ENCODE measurements at places on chromosomes 7 and 10.

- DNase-seq, result no peak
Observed at GRCh38 chr10:86287966-86288579, 78.5 kb downstream of the GRID1 start.

DNA sequence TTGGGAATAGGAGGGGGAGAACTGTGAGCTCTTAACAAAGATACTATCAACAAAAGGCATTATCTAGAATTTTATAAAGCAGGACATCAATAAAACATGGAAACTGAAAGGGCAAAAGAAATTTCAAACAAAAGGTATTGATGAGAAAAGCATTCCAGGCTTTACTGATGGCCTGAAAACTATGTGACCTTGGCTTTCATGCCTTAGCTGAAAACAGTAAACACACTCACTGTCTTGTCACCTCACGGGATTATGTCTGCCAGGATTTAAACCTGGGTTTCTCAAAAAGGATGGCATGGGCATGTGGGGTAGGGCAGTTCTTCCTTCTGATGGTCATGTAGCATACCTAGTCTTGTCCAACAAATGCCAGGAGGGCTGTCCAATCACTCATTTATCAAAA lies 22.9 kb downstream of the DOCK4 start:
- DNase-seq, result no peak

DNA sequence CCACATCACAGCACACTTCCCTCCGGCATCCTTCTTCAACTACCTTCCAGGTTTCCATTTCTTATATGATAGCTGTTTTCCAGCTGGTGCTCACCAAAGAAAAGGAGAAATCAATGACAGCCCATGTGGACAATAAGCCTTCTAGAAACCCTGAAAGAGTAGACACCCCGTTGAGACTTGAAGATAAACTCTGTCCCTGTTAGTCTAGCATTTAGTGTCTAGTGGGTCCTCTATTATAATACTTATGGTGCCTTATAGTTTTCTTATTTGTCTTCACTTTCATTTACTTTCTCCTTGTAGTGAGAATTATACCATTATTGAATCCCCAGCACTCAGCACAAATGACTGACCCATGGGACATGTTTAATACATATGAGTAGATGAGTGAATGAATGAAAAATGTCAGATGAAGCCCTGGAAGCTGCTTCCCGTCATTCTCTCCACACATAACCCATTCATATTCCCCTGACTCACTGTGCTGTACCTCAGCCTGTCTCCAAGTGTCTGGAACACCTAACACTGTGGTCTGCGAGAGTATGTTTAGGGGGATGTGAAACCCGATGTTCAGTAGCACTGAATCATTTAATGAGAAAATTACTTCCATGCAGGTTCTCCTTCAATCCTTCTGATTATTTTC lies 377.6 kb downstream of the GPR158 start:
- no peak for DNase-seq

- DNase-seq, result peak; percentile 80
Observed at GRCh38 chr7:111558991-111559390, 3.3 kb downstream of the IMMP2L start.

GRCh38 chr7:77859343-77859742 lies 60.8 kb downstream of the PHTF2 start:
- DNase-seq, result no peak

DNA sequence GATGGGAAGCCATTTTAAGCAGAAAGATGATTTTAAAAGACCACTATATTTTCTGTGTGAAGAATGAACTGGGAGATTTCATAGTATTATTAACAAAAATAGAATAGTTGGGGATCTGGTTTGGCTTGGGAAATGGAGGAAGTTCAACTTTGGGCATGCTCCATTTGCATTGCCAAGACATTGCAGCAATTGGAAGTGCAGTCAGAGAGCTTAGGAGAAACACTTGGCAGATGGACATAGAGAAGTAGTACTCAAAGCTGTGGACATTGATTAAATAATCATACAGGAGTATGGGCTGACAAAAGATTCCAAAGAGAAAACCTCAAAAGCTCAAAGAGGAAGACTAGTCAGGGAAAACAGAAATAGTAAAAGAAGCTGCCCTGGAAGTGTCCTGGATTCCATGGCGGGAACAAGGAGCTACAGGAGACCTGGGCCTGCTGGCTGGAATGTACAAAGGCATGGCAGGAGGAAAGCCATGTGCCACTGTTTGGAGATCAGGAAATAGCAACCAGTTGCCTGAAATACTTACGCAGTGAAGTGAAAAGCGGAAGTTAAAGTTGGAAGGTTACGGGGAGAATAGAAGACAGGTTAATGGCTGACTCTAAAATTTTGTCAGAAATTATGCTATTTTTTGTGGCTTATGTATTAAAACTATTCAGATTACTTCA lies 93.6 kb upstream of the MXI1 start:
- no peak for DNase-seq

- peak; percentile 56 for DNase-seq
Observed at GRCh38 chr10:3068968-3069737, 1.8 kb downstream of the PFKP start.

- no peak for DNase-seq
Observed at GRCh38 chr10:1434202-1434601, 303.1 kb downstream of the ADARB2 start.

GRCh38 chr10:47400251-47400650 lies 16.2 kb upstream of the ZNF488 start:
- no peak for DNase-seq

DNA sequence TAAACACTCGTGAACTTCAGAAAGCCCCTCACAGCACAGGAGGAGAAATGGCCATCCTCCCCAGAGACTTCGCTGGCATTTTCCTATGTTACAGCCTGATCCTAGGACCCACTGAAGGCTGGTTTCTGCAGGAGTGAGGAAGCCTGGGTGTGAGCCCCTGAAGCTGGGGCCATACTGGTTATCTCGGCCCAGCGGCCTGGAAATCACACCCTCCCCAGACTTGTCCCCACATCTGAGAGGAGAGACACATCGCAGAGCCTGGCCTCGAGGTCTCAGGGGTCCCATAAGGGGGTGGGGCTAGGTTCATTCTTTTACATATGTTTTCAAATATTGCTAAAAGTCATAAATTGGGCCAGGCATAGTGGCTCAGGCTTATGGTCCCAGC lies 17.5 kb upstream of the RET start:
- DNase-seq, result no peak
